Type B pancreatic cell (in vitro differentiated cells): ENCODE measurements at places on chromosomes 5 and 9.

GRCh38 chr9:92507496-92507895, 25.2 kb upstream of the ASPN start:
- no peak for DNase-seq

- DNase-seq = no peak
Measured at GRCh38 chr9:88645172-88645878, 110.3 kb downstream of the NXNL2 start.

DNA sequence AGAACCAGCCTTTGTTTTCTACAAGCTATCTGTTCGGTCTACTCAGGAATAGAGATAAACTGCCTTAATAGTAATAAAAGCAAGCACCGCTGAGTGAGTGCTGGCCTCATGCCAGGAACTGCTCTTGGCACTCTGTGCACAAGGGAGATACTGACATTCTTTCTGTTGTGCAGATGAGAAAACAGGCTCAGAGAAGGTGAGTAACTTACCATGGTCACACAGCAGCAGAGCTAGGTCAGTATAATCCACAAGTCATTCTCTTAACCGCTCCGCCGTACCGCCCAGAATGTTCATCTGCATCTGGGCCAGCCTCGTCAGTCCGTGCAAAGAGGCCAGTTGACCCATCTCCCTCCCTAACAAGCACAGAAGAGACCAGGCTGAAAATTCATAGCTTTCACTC, 27.4 kb downstream of the QRFP start:
- DNase-seq = no peak

- no peak for DNase-seq
Measured at GRCh38 chr9:89171693-89172092, 6.9 kb downstream of the SHC3 start.

- no peak for DNase-seq
Measured at GRCh38 chr9:5764130-5764868, 68.6 kb downstream of the ERMP1 start.

DNA sequence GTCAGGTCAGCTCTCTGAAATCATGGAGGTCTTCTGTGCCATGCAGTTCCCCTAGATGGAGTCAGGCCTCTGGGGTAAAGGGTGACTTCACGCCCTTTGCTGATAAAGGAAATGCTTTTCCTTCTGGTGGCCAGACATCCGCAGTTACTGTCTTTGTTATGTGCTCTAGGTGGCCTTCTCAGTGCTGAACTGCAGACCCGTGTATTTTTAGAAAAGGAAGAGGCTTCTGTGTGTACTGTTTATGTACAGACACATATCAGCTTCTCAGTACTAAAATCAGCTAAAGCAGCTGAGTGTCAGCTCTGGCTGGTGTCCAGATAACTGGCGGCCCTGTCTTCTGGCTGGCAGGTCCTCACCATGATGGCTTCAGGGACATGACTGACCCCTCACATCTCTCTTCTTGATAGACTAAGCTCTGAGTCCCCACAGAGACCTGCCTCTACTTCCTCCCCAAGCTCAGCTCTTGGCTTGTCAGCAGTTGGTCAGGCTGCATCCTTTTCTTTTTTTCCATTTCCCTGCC, 75.3 kb downstream of the ARHGAP26 start:
- no peak for DNase-seq

- DNase-seq = no peak
Measured at GRCh38 chr9:126623667-126624478, 10.1 kb downstream of the LMX1B start.

DNA sequence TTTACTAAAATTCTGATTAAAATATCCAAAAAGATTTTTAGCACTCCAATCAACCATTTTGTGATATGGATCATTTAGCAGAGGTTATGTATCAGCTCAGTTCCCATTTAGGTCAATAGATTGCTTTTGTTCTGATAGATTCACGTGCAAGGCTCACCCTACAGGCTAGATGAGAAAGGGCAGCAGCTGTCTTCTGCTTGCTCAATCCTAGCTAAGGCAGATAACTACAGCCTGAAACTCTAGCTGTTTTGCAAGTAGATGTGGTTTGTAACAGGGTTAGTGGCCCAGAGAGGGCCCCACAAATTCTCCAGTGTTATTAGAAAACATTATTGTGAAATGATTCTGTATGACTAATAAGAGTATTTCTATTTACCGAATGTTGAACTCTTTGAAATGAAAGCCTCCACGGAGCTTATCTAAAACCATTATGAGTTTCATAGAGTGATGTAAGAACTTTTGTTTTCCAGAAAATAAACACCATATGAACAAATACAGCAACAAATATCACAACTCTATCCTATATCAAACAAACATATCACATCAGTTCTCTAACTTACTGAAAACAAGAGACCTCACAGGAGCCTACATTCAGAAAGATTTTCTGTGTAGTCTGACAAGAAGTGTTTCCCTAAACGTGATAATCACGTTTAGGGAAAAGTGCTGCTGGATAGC, 841.9 kb upstream of the ACO1 start:
- DNase-seq = no peak

DNA sequence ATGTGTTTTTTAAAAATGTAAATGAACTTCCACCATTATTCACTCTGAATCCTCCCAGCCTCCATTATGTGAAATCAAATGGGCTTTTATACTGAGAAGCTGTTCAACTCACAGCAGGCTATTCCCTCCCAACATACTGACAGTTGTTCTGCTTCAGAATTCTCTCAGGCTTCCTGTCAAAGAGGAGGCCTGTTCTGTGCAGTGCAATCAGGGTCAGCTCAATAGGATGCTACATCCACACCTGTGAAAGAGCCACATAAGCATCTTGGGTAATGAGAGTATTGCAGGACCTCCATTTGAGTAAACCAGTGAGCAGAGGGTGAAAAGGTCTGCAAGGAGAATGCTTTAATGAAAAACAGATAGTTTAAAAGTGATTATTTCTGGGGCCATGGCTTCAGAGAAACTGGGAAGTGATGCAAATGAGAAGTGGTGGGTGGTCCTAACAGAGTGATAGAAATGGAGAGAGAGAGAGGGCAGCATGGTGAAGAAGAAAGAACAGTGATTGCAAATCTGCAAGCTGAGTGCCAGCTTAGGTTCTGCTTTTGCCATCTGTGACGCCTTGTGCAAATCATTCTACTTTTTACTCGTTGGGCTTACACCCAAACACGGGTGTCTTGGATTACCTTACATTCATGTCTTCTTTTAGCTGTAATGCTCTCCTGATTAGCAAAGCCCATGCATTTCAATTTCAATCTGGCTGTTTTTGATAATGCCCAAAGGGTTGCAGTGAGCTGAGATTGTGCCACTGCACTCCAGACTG, 202.5 kb upstream of the NMUR2 start:
- no peak for DNase-seq

GRCh38 chr5:141234109-141234667, 11.0 kb upstream of the PCDHB15 start:
- DNase-seq = no peak
